Urinary bladder (tissue), 4 donors: ENCODE measurements at places on chromosomes 5 and 9. TPM values are rescaled to one million over a fixed set of nuclear protein-coding genes. Genes with fewer than 3 reads are reported as not detected.

Gene CACNA1B
- 0.63 TPM for total RNA-seq

Gene MCTP1
- 45.7 TPM for total RNA-seq

Gene LRRC19
- 0.11 TPM for total RNA-seq

Gene PHPT1
- 43.9 TPM for total RNA-seq

Gene EIF4E1B
- total RNA-seq = not detected

Gene CLIC3
- 3.6 TPM for total RNA-seq

Gene PCDHGB1
- total RNA-seq = 5.7 TPM
